SJSA1 (cell line): ENCODE measurements at places on chromosomes 11 and 22. TPM values are rescaled to one million over a fixed set of nuclear protein-coding genes. Genes with fewer than 3 reads are reported as not detected.

The OR52N4 gene
- total RNA-seq = not detected in 2 replicates

DNA sequence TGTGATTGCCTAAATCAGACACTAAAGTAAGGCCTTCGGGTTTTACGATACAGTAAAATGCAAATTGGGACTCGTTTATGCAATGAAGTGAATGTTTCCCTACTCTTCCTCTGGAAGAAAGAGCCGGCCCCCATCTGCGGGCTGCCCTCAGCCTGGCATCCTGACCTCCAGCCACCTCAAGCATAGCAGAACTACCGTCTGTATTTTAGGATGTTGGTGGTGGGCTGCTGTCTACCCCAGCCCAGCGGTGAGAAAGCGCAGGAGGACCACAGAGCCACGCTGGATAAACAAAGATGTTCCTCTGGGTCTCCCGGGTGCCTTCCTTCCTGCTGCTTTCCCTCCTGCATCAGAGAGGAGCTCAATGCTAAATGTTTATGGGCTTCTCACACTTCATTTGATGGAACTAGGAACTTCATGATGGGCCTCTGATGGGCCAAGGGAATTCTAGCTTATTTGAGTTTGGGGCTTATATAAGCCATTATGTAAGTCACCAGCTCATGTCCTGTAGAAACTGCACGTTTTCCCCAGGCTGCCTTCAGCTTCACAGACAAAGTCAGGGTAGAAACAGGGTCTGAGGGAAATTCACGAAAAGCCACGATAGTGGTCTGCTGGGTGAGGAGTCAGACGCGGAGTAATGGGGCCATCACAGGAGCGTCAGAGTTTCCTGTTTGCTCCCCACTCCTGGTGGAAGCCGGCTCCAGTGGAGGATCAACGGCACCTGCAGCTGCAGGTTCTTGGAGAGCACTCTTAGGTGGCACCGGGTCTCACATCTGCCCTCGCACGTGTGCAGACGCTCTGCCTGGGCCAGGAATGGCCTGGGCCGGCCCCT is 287.4 kb downstream of the BRD1 start:
- no peak for DNase-seq
- no peaks in the 10 kb centered on the region for H3K36me3 ChIP-seq
- no peaks in the 10 kb centered on the region for H3K4me1 ChIP-seq
- H3K27ac ChIP-seq = no peak overlapping the region

DNA sequence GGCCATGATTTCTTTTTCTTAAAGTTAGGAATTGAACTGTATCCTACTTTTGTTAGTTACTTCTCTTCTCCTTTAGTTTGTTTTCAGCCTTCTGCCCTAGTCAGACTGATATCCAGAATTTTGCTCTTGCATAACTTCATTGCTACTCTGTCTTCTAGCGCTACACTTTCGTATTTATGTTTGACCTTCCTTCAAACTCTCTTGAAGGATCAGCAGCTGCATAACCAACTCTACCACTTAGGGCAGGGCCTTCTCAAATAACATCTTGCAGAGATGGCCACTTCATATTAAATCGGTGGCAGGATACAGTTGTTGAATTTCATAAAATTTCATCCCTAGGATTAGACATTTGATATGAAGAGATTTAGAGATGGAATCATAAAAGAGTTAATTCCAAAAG is 43.9 kb downstream of the KDM2A start:
- H3K36me3 ChIP-seq = peaks cover 9% of the 10 kb centered on the region; the same call in 1 of the 2 replicates
- H3K27ac ChIP-seq = no peak overlapping the region
- DNase-seq = no peak
- H3K4me1 ChIP-seq = no peaks in the 10 kb centered on the region; the same call in 1 of the 2 replicates

GRCh38 chr11:128182844-128183243 is 404.5 kb downstream of the ETS1 start:
- H3K4me1 ChIP-seq = peaks cover 15% of the 10 kb centered on the region
- no peak overlapping the region for H3K4me3 ChIP-seq
- no peaks in the 10 kb centered on the region for H3K27me3 ChIP-seq

DNA sequence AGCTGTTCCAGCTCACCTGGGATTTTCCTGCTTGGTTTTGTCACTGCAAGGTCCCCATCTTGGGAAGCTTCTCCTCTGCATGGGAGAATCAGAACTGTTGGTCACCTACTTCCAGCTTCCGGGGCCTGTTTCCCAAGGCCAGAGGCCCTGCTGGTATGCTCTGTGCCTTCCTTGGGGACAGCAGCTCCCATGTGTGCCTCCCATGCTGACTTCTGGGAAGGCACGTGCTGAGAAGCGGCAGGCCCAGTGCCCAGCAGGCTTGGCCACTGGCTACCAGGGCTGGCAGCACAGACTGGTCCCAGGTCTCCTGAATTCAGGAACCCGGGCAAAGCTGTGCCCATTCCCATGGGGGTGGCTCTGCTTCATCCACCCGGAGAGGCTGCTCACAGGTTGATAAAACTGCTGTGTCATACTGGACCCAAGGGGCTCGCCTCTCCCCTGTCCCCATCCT is 33.8 kb downstream of the MYEOV start:
- H3K4me3 ChIP-seq = no peak overlapping the region
- H3K27ac ChIP-seq = no peak overlapping the region
- peak; percentile 53 for DNase-seq
- no peaks in the 10 kb centered on the region for H3K27me3 ChIP-seq

DNA sequence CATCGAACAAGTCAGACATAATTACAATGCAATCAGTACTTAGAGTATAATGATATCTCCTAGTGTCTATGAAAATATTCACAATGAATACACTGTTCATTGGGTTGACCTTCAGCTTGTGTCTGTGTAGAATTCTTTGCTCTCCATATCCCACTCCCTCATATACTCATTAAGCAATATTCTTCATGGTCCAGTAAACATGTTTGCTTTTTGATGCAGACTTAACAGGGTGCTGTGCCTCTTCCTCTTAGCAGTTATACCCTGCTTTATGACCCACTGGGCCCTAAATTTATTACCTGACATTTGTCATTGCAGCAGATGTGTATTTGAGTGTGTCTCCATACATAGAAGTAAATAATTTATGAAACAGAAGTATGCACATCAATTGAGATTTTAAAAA is 352.5 kb upstream of the CCDC179 start:
- DNase-seq = no peak
- no peak overlapping the region for H3K4me3 ChIP-seq
- H3K27me3 ChIP-seq = no peaks in the 10 kb centered on the region
- H3K36me3 ChIP-seq = no peaks in the 10 kb centered on the region
- no peak overlapping the region for H3K27ac ChIP-seq

The TSKU gene
- 19.5 and 19.8 TPM in 2 replicates for total RNA-seq

GRCh38 chr22:49398646-49399045 is 429.0 kb downstream of the BRD1 start:
- DNase-seq = no peak
- no peaks in the 10 kb centered on the region for H3K4me1 ChIP-seq
- H3K27ac ChIP-seq = no peak overlapping the region
- no peaks in the 10 kb centered on the region for H3K27me3 ChIP-seq
- H3K4me3 ChIP-seq = no peak overlapping the region

The MAML2 gene
- 6.1 and 8.7 TPM in 2 replicates for total RNA-seq
